ENCODE measurements at places on chromosomes 11 and 22. TPM values are rescaled to one million over a fixed set of nuclear protein-coding genes. Genes with fewer than 3 reads are reported as not detected.

DNA sequence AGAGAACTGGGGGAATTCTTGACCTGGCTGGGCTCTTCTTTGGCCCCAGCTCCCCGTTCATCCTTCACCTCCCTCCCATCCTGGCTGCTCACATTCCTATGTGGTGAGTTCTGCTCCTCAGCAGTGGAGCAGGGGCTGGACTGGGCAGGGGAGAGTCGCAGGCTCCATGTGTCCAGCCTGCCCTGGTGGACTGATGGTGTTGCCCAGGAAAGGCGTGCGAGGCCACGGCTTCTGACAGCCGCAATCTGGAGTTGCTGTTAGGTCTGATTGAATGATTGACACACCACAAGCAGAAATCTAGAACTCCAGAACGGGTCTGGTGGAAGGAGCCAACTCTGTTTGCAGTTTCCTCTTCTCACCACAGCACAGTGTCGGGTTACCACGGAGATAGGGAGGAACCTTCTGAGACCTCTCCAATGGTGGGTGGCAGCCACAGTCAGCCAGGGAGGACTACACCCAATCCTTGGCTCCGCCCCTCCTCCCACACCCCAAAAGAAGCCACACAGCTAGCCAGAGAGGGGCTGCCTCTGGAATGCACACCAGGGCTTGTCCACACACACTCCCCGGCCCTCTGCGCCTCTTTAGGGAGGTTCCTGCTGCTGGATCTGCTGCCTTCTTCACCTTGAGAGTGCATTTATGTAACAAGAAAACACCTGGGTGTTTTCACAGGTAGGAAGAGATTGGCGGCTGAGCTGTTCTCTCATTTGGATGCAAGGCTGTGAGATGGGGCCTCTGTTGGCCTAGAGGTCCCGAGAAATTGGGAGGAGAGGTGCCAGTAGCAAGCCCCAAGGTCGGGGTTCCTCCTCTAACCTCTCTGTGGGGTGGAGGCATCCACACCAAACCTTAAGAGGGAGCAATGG lies 56.4 kb upstream of the CD44 start:
- peaks cover 76% of the 10 kb centered on the region for H3K4me1 ChIP-seq
- peaks cover 21% of the 10 kb centered on the region for H3K36me3 ChIP-seq
- DNase-seq = peak; percentile 80
- H3K27me3 ChIP-seq = no peaks in the 10 kb centered on the region

GRCh38 chr22:48669986-48670716 lies 1157.5 kb downstream of the BRD1 start:
- no peak overlapping the region for H3K27ac ChIP-seq
- DNase-seq = no peak
- no peaks in the 10 kb centered on the region for H3K4me1 ChIP-seq
- H3K4me3 ChIP-seq = no peak overlapping the region

GRCh38 chr11:122214567-122214966 lies 98.6 kb upstream of the BLID start:
- no peak for DNase-seq
- no peak overlapping the region for H3K4me3 ChIP-seq
- no peaks in the 10 kb centered on the region for H3K27me3 ChIP-seq
- no peak overlapping the region for H3K27ac ChIP-seq
- no peaks in the 10 kb centered on the region for H3K4me1 ChIP-seq

DNA sequence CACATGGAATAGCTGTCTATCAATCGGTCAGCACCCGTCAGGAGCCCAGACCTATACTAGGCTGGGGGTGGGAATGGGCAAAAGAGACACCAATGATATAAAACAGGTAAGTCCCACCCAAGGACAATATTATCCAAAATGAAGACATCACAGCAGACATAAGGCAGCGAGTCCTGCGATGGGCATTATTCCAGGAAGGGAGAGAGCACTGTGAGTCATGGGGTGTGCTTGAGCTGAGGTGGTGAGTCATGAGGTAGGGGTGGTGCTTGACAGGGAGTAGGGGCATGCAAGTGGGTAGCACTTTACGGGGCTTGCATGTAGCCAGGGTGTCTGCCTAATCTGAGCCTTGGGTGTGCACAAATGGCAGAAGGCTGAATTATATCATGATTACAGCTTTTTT lies 605.0 kb upstream of the CADM1 start:
- no peak for DNase-seq
- peaks cover 2% of the 10 kb centered on the region for H3K36me3 ChIP-seq
- H3K4me3 ChIP-seq = no peak overlapping the region
- H3K27me3 ChIP-seq = peaks cover 2% of the 10 kb centered on the region
- H3K27ac ChIP-seq = no peak overlapping the region

ESAM gene
- 0.97 TPM for total RNA-seq

SCGB1D2 gene
- total RNA-seq = not detected

All from activated naive CD8-positive, alpha-beta T cell treated with anti-CD3 and anti-CD28 coated beads, Interleukin-2, amount 10 ng/mL, durations not matched to agents 7 days and 5 days (primary cell).